ENCODE measurements at places on chromosomes 12 and 14. TPM values are rescaled to one million over a fixed set of nuclear protein-coding genes. Genes with fewer than 3 reads are reported as not detected.
A peak's percentile ranks its signal among the peaks of the same experiment; 100 is the strongest.

The CACNA1C gene
- total RNA-seq, result 213 TPM

The CLEC4D gene
- total RNA-seq, result 0.55 TPM

The TMTC2 gene
- total RNA-seq, result 61.2 TPM

DNA sequence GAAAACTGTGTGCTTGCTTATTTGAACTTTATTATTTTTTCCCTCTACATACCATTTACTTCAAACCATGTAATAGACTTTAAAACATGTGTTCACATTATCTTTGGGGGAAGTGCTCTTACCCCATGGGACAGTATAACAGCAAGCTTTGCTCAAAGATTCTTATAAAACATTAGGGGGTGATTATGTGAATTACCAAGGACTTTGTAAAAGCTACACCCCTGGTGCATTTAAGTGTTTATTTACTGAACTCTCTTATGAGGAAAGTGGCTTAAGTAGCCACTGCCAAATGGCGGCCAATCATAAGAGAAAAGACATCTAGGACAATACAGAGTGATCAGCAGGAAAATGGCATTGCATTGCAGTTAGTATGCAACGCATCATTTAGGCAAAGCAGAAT is 70.3 kb downstream of the CAPZA3 start:
- H3K27me3 ChIP-seq, result no peaks in the 10 kb centered on the region
- no peaks in the 10 kb centered on the region for H3K4me1 ChIP-seq
- H3K27ac ChIP-seq, result no peak overlapping the region
- H3K36me3 ChIP-seq, result no peaks in the 10 kb centered on the region
- no peak for DNase-seq
- H3K4me3 ChIP-seq, result no peak overlapping the region

DNA sequence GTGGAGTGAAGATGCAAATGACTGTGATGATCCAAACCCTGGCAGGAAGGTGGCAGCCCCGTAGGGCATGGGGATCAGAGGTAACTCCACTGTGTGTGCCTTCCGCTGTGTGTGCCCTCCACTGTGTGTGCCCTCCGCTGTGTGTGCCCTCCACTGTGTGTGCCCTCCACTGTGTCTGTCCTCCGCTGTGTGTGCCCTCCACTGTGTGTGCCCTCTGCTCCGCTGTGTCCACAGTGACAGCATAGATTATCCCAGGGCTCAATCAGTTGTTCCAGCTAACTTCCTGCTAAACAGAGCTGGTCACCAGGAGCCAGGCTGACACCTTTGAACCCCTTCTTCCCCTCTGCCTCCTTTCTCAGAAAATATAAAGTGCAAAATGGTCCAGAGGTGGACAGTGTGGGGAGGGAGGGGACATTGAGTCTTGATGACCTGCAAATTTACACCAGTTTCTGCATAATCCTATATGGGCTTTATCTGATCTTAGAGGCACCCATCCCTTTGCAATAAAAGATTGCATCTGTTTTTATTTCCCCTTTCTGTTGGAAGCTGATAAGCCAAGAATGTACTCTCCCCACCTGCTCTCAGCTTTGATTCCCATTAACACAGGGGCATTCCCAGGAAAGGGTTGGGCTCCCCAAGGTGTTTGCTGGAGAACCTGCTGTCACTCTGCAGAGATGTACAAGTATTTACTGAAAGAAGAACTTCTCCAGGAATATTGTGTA is 21.6 kb upstream of the HNF1A start:
- no peaks in the 10 kb centered on the region for H3K27me3 ChIP-seq
- no peak for DNase-seq
- H3K27ac ChIP-seq, result no peak overlapping the region
- no peaks in the 10 kb centered on the region for H3K36me3 ChIP-seq
- no peaks in the 10 kb centered on the region for H3K4me1 ChIP-seq

DNA sequence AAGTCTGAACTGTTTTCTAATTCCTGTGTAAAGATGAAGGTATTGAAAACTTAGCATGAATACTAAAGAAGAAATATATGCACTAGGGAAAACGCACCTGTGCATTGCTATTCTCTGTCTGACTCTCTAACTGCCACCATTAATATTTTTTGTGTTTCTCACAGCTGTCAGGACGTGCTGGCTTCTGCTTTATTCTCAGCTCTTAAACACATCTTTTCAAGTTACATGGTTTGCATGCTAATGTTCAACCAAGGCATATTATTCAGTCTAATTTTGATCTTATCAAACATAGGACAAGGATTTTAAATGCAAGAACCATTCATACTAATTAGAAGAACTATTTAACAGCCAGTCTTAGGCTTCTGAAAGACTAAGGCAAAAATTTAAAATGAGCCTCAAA is 187.4 kb downstream of the KLHL28 start:
- H3K36me3 ChIP-seq, result no peaks in the 10 kb centered on the region
- DNase-seq, result no peak
- no peak overlapping the region for H3K27ac ChIP-seq
- no peaks in the 10 kb centered on the region for H3K4me1 ChIP-seq
- H3K4me3 ChIP-seq, result no peak overlapping the region

GRCh38 chr12:111442301-111443045 is 36.8 kb downstream of the SH2B3 start:
- H3K27ac ChIP-seq, result peak overlapping the region; percentile 78
- no peak overlapping the region for H3K4me3 ChIP-seq
- peak; percentile 66 for DNase-seq

- H3K4me3 ChIP-seq, result no peak overlapping the region
- no peak for DNase-seq
- H3K27ac ChIP-seq, result no peak overlapping the region
- no peaks in the 10 kb centered on the region for H3K27me3 ChIP-seq
- H3K36me3 ChIP-seq, result no peaks in the 10 kb centered on the region
Measured at GRCh38 chr12:56086096-56086495, 6.1 kb downstream of the ERBB3 start.

DNA sequence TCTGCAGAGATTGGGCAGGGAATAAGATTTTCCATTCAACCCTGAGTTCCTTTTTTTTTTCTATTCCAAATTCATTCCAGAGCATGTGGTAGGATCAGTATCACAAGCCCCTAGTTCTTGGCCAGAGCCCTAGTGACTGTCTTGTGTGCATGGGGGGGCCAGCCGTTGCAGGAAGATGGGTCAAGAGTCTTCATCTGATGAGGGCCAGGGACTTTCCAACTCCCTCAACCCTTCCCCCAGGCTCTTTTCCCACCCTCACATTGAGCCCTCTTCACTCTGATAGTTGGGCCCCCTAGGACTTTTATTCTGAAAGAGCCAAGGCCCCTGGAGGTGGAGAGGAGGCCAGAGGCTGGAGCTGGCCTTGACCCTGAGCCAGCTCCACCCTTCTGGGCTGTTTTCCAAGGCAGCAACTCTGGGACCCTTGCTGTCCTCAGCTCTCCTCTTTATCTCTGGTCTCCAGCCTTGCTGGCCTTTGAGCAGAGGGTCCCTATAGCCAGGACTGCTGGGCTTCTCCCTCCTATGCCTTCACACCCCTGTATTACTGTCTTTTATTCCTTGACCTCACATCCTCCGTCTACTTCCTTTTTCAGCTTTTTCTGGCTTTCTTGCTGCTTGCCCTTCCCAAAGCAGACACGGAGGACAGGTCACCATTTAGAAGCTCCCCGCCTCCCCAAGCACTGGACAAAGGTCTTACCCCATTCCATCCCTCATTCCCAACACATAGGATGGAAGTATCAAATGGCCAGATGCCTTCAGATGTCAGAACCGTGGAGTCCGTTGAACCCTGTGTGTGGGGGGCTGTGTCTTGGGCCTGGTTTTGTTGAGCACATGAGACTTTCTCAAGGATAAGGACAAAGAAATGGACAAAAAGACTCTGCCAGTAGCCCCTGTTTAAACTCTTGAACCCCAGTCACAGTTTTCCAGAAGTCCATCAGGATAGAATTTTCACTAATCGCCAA is 5.6 kb downstream of the RBP5 start:
- no peaks in the 10 kb centered on the region for H3K36me3 ChIP-seq
- no peak overlapping the region for H3K27ac ChIP-seq

DNA sequence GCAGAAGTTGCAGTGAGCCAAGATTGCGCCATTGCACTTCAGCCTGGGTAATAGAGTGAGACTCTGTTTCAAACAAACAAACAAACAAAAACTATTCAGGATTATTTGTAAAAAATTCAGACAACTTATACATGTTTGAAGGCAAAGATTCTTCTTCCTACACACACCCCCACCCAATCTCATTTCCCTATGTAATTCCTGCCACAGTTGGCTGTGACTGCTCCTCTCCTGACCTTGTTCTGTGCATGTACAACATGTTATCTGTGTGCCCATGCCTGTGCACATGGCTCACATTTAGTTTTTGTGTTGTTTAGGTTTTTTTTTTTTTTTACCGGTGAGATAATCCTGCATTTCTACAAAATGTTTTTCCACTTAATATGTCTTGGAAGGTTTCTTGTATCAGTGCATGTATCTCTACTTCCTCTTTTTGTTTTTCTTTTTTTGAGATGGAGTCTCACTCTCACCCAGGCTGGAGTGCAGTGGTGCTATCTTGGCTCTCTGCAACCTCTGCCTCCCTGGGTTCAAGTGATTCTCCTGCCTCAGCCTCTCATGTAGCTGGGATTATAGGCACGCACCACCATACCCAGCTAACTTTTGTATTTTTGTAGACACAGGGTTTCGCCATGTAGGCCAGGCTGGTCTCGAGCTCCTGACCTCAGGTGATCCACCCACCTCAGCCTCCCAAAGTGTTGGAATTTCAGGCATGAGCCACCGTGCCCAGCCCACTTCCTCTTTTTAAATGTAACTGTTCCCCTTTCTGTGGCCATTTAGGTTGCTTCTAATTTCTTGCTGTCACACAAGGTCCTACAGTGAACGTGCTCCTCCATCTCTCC is 8.7 kb downstream of the CFAP251 start:
- no peak overlapping the region for H3K4me3 ChIP-seq
- H3K4me1 ChIP-seq, result peaks cover 15% of the 10 kb centered on the region
- no peaks in the 10 kb centered on the region for H3K36me3 ChIP-seq
- H3K27me3 ChIP-seq, result no peaks in the 10 kb centered on the region
- no peak overlapping the region for H3K27ac ChIP-seq

- H3K4me3 ChIP-seq, result no peak overlapping the region
- DNase-seq, result no peak
- no peak overlapping the region for H3K27ac ChIP-seq
- no peaks in the 10 kb centered on the region for H3K27me3 ChIP-seq
- H3K4me1 ChIP-seq, result peaks cover 5% of the 10 kb centered on the region
- no peaks in the 10 kb centered on the region for H3K36me3 ChIP-seq
Measured at GRCh38 chr14:34099635-34100034, 148.8 kb upstream of the EGLN3 start.

- no peaks in the 10 kb centered on the region for H3K4me1 ChIP-seq
- no peak overlapping the region for H3K4me3 ChIP-seq
- H3K27ac ChIP-seq, result no peak overlapping the region
Measured at GRCh38 chr12:7374423-7375144, 69.4 kb downstream of the CD163L1 start.

DNA sequence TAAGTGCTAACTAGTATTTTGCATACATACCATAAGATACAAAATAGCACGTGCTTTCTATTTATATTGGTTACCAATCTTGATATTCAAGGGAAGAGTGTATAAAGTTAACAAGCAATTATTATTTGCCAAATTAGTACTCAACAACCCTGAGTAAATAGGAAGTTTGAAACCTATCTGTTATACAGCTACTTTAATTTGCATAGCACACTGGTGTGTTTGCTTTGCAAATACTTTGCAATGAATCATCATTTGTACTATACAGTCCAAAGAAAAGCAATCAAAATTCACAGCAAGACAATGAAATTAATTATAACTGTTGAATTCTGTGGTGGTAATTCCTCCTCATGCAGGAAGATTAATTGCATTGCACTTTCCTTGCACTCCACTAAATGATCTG is 469.1 kb downstream of the PRKD1 start:
- no peaks in the 10 kb centered on the region for H3K4me1 ChIP-seq
- no peaks in the 10 kb centered on the region for H3K36me3 ChIP-seq
- DNase-seq, result no peak
- H3K4me3 ChIP-seq, result no peak overlapping the region
- H3K27me3 ChIP-seq, result no peaks in the 10 kb centered on the region

DNA sequence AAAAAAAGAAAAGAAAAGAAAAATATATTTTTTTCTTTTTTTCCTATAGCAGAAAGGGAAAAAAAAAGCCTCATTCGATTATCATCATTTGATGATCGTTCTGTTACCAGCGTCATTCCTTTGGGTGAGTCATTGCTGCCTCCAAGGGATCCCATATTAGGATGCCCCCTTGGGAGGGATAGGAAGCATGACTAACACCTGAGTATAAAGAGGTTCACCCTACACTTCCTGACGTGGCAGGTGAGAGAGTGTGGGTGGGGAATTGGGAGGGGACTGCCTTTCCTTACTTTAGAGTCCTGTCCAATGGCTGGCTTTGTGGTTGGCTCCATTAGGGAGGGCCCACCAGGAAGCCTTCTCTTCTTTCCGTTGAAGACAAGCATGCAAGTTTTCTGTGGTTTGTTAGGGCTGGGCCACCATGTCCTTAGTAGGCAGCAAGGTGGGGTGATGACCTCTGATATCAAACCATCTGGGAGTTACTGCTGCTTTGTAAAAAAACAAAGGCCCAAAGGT is 56.1 kb upstream of the FUT8 start:
- no peaks in the 10 kb centered on the region for H3K36me3 ChIP-seq
- no peak overlapping the region for H3K27ac ChIP-seq
- H3K4me3 ChIP-seq, result no peak overlapping the region
- H3K27me3 ChIP-seq, result no peaks in the 10 kb centered on the region
- DNase-seq, result no peak

DNA sequence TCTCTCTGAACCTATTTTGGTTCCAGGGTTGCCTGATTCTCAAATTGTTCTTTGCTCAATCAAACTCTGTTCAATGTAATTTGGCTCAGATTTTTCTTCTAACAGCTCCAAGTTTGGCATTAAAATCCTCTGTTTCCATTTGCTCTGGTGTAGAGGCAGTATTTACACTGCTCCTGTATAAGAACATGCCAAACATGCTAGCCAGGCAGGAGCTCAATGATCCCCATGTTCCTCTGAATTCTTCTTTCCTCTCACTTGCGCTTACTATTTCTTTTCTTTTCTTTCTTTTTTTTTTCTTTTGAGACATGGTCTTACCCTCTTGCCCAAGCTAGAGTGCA is 17.2 kb downstream of the SDR9C7 start:
- no peak for DNase-seq
- H3K27me3 ChIP-seq, result no peaks in the 10 kb centered on the region
- H3K27ac ChIP-seq, result no peak overlapping the region
- H3K4me1 ChIP-seq, result no peaks in the 10 kb centered on the region
- no peaks in the 10 kb centered on the region for H3K36me3 ChIP-seq

Measured in sigmoid colon (tissue), 7 donors.